H4 (cell line): ENCODE measurements at places on chromosomes 6 and 20. TPM values are rescaled to one million over a fixed set of nuclear protein-coding genes. Genes with fewer than 3 reads are reported as not detected.
A peak's percentile ranks its signal among the peaks of the same experiment; 100 is the strongest.

The TRIM10 gene
- not detected in 2 replicates for total RNA-seq

The ZNF76 gene
- 6.7 and 7.2 TPM in 2 replicates for total RNA-seq

DNA sequence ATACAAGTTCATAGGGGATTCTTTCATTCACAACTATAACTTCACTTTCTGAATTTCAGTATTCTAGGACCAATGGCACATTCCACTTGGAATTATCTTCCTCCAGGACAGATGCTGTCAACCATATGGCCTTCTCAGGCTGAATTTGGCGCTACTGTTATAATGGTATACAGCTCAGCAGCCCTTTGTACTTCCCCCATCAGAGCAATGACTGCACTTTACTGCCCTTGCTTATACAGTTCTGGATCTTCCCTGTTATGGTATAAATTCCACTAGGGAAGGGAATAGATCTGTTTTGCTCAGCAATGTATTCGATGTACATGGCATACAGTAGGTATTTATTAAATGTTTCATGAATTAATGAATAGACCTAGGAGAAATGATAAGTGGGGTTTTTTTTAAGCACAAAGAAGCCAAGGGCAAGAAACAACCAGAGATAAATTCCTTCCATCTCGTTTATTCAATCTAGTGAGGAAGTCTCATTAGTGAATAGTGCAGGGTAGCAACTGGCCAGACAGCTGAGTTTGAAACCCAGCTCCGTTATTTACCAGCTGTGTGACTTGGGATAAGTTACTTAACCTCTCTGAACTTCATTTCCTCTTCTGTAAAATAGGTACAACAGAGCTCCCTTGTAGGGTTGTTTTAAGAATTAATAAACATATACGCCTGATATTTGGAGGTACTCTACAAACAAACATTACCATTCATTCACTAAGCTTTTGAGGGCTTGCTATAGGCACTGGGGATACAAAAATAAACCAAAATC is 97.1 kb upstream of the PRDM1 start:
- DNase-seq, result no peak

DNA sequence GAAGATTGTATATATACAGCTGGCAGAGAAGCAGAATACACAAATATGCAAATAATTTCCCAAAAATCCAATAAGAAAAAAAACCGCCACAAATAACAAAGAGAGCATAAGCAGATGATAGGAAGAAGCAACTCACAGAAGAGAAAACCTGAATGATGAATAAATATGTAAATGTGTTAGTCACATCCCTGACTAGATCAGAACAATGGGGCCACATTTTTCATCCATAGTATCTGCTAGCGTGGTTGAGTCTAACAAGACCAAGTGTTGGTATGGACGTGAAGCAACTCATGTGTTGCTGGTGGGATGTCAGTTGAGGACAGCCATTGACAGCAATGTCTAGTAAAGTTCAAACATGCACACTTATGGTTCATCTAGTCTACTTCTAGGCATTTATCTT is 3.9 kb upstream of the SLC22A3 start:
- DNase-seq, result no peak

DNA sequence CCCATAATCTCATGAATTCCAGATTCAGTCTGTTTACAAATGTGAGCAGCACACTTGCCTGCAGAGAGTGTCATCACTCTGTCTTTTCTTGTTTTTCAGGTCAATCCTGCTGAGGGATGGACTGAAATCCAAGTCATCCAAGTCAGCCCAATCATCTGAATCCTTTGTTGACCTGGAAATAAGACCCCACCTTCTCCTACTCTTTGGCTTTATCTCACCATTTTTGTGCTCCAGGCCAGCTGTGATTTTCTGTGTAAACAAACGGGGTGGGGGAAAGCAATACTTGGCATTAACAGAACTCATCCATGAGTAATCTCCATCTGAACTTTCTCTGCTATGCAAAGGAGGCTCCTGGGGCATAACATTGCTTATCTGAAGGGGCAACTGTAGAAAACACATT is 16.9 kb upstream of the GSTA4 start:
- no peak for DNase-seq

GRCh38 chr20:16560216-16560615 is 13.0 kb downstream of the KIF16B start:
- no peak for DNase-seq

The CD93 gene
- total RNA-seq, result not detected in 2 replicates

DNA sequence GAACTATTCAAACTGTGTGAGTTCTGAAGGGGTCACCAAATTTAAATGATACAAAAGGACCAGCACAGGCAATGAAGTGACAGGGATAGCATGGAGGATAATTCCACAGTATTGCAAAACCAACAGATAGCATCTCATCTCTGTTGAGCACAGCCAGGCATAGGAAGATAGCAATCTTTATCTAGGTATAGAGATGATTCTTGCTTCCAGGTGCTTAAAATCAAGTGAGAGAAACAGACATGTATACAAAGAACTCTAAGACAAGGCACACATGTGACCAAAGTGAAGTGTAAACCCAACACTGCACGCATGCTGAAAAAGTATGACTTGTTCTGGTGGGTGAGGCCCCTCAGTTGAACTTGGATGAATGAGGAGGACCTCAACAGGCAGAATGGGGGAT is 48.4 kb upstream of the ARMC2 start:
- DNase-seq, result no peak

DNA sequence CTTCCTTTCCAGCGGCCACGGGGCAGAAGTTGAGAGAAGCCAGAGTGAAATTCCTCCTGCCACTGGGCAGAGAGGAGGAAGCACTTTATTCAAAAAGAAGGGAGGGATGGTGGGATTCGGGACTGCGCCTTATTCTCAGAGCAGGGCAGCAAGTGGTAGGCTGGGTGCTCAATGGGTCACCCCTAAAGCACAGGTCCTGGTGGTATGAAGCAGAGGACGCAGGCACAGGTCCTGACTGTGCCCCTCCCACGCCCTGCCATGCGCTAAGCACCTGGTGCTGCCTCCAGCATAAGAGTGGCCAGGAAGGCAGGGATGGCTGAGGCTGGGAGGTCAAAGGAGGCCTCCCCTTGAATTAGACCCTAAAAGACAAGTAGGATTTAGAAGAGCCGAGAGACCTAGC is 4.9 kb upstream of the GRM4 start:
- DNase-seq, result no peak

DNA sequence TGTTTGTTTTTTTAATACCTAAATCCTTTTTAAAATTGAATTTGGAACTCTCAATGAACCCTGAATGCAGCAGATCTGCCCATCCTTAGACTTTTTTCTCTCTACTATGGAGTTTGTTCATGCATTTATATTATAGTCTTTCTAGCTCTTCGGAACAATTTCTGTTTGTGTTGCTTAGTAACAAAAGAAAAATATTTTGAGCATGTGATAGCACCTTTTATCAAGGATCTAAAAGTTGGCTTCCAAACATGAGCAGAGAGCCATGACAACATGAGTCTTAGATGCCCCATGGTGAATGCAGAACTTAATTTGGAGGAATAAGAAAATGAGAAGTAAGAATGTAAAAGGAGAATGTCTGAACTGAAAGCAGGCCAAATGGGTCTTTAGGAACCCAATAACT is 133.7 kb downstream of the EDN1 start:
- no peak for DNase-seq

DNA sequence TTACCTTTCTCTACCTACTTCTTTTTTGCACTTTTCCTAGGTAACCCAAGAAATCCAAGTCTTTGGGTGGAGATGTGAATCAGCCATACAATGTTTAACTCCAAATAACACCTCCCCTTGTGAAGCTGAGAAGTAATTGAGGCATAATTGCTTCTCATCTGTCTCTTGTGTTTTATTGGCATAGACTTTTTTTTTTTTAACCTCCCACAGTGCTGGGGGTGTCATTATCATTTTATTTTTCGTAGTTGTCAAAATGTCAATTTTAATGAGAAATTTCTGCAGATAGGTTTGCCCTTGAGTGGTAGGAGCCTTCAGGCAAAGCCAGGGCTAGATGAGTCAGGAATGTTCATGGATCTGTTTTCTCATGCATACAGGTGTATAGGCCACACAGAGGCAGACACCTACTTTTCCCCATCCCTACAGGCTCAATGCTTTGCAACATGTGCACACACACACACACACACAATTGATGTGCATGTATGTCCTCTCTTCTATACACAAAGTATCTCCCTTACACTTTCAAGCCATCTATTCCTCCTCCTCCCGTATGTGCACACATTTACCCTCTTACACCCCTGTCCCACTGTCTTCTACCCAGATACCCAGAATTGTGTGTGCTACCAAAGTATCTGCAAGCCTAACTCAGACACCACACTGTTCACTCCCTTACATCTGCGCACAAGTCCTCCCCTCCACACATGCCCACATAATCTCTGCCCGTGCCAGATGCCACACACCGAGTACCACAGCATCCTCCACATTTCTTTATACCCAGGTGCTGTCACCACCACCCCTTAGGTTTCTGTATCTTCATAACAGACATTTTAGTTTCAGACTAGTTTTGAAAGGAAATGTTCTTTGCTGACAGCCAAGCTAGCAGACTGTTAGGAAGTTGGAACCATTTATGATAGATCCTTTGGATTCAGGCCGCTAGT is 22.0 kb downstream of the RALY start:
- DNase-seq, result no peak

DNA sequence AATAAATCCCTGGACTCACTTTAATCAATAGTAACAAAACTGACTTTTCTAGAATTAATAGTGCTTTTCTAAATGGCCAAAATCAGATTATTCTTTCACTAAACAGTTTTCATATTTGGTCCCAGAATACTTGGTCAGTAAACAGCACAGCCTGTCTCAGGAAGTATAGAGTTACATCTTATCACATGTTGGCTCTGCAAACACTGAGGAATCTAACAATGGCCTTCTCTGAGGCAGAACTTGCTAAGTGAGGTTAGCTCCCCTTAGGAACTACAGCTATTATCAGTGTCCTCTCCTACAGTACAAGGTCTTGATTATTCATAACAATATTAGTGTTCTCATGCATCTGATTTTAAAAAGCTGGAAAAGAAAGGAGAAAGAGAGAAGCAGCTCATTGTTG is 1622.8 kb downstream of the HACE1 start:
- DNase-seq, result peak; percentile 8

GRCh38 chr6:145015739-145016558 is 719.4 kb downstream of the EPM2A start:
- DNase-seq, result peak; percentile 48

DNA sequence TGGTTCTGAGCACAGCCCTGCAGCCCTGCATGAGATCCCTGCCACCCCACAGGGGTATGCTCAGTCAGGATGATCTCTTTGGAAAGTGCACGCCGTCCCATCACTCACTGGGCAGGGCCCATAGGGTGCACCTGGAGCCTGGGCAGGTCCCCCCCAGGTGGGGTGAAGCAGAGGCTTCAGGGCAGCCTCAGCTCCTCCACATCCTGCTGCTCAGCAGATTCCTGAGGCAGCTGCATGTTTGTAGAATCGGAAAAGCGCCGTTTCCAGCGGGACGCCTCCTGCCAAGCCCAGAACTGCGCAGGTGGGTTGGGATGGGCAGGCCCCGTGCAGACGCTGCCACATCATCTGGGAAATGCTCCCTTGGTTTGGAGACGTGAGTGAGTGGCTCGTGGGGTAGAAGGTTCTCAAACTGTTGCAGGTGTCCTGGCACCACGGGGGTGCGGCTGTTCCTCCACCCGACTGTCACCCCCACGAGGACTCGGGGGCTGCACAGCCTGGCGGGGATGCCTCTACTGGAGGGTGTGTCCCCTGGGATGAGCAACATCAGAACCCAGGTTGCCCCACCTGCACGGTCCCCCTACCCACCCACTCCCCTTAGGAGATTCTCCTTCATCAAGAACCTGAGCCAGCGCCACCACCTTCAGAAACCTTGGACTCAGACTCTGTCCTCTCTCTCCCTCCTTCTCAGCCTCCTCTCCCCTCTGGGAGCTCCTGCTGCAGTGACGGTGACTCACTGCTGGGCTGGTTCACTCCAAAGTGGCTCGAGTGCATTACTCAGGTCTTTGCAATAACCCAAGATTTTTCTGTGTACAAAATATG is 334.1 kb downstream of the TAF4 start:
- DNase-seq, result no peak

The DEFB118 gene
- not detected in 2 replicates for total RNA-seq

DNA sequence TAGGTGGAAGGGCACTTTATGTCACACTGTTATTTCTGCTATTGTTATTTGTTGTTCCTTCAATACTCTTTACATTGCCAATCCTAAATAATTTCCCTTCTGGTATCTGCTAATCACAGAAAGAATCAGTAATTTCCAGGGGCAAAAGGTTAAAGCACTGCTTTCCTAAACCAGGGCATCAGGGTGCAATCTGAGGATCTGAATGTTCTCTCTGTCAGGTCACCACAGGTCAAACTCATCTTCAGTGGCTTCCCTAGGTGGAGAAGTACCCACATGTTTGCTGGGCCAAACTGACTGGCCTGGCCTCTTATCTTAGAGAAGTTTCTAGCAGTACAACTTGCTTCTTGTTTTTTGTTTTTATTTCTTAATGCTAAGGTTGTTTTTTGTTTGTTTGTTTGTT is 118.7 kb downstream of the OPRM1 start:
- no peak for DNase-seq

DNA sequence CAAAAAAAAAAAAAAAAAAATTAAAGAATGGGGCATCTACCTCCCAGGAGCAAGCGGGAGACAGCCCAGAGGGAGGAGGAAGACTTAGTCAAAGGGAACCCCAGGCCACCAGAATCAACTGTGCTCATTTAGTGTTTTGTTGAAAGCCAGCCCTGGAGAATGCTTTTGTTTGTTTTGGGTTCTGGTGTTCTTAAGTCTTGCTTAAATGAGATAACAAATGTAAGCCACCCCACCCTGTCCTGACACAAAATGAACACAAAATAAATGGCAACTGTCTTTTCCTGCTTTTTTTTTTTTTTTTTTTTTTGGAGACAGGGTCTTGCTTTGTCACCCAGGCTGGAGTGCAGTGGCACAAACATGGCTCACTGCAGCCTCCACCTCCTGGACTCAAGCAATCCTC is 165.0 kb upstream of the JARID2 start:
- no peak for DNase-seq

DNA sequence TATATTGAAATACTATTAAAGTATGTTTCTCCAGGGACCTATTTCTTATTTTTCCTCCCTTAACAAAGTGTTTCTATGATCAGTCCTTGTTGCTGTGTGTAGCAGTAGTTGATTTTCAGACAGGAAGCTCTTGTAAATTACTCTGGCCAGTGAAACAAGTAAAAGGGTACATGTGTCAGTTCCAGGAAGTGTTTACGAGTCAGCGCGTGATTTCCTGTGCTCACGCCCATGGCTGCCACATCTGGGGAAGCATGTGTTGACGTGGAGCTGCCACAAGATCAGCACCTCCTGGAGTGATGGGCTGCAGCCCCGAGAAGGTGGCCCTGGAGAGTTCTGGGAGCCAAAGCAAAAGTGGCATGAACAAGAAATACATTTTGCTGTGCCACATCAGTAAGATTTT is 38.6 kb upstream of the GGTLC1 start:
- DNase-seq, result no peak

The FAM217B gene
- 2.8 and 3.6 TPM in 2 replicates for total RNA-seq

DNA sequence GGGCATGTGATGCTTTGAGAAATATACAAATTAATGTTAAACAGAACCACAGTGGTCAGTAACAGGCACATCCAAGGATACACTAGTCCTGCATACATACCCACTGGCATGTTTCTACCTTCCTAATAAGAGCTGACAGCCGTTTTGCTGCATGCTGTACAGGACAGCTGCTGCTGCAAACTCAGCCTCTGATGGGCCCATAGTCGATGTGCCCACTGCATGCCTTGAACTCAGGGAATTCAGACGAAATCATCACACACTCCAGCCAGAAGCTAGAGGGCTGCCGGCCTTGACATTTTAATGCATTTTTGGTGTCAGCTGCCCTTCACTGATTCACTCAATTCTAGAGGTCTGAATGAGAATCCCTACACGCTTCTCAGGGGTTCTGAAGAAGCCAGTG is 29.3 kb downstream of the FKBP1A start:
- no peak for DNase-seq
